Smooth muscle cell of the pulmonary artery (primary cell): ENCODE measurements at places on chromosomes 7 and 10. TPM values are rescaled to one million over a fixed set of nuclear protein-coding genes. Genes with fewer than 3 reads are reported as not detected.

Gene GRM3
- total RNA-seq: not detected in 2 replicates

Gene LRGUK
- 0.10 and 0.13 TPM in 2 replicates for total RNA-seq

Gene MUC3A
- total RNA-seq: not detected in 2 replicates

Gene NPY4R
- 0.07 and 0.10 TPM in 2 replicates for total RNA-seq

Gene ESYT2
- total RNA-seq: 139 and 166 TPM in 2 replicates

Gene PANK1
- 6.6 and 7.0 TPM in 2 replicates for total RNA-seq

Gene HMX3
- total RNA-seq: not detected in 2 replicates

Gene CXCL12
- 101 and 348 TPM in 2 replicates for total RNA-seq

Gene GJC3
- not detected in 2 replicates for total RNA-seq
